ENCODE measurements at places on chromosomes 13 and 19.

DNA sequence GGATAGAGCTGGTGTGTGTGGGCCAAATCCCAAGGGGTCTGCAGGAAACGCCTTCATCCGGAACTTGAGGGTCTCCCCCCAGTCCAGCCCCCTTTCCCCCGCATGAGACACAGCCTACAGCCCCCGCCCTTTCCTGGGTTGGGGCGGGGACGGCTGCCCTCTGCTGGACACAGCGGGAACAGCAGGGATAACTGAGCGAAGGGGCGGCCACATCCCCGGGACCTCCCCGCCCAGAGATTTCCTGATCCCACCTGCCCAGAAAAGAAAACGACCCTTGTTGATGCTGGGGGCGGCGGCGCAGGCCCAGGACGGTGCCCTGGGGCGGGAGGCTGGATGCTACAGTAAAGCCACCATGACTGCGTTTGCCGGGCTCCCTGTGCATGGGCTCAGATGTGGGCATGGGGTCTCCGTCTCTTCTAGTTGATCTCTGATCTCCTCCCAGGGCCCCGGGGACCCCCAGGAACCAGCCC lies 14.2 kb downstream of the ONECUT3 start:
- peak; percentile 47 for DNase-seq

DNA sequence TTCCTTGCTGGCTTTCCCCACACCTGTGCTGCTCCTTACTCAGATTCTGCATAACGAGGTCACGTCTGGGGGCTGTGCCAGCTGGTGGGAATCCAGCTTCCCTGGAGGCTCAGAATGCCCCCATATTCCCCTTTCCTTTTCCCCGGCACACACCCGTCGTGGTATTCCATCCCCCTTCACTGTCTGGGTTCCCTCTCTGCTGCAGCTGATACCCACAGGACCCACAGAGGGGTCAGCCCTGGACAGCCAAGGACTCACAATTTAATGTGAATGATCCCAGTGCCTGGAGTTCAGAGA lies 4.2 kb upstream of the MYH14 start:
- DNase-seq = no peak

- no peak for DNase-seq
These were observed 22.5 kb upstream of the MYCBP2 start for GRCh38 chr13:77349365-77349764.

DNA sequence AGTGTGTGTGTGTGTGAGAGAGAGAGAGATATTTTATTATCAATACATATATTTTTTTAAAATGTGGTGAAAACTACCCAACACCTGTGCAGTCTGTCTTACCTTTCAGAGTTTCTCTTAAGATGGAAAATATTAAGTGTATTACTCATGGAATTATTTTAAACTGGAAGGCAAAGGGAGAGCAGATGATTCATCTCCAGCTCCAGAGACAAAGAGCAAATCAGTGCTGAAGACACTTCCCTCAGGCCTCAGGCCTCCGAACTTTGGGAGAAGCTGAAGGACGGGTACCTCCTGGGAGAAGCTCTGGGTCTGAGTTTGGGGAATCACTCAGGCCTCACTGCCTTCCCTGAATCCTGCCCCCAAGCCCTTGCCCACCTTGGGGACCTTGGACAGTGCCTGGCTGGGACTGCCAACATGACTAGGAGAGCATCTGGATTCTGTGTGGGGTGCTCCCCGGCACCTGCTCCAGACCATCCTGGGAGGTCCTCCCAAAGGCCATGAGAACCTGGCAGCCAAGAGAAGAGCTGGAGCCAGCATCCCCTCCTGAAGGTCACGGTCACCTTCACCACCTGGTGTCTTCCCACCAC lies 170.4 kb upstream of the UBL3 start:
- peak; percentile 71 for DNase-seq

GRCh38 chr13:20410726-20411125 lies 114.9 kb downstream of the CRYL1 start:
- DNase-seq = no peak

DNA sequence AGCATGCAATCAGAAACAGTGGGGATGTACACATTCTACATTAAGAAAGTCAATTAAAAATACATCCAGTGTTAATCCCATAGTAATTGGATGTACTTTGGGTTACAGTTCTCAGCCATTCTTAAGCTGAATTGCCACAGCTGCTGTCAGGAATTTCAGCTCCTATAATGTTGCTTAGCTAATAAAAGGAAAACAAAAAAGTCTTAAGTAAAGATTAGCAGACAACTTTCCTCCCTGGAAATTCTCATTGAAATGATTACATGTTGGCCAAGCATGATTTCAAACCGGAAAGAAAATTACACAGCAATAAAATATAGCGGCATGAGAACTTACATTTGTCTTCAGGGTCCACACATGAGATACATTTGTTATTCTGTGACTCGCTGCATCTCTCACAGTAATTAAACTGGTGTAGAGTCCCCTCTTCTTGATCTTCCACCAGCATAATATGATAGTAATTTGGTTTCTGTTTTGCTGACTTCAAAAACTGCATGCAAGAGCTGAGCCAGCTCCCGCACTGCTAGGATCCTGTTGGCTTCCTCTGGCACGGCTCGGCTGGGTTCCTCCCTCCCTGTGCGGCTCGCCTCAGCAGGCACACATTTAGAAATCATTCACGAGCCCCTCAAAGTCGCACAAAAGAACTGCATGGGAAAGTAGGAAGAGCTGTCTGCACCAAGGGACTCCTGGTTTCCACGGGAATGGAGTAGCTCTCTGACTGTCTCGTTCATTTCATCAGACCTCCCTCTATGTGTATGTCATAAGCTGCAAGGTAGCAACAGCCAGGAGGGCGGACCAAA lies at the start of gene HTR2A:
TSS of gene HTR2A (minus strand) at position 713 of the 797 bp plus-strand sequence. CDS start 1,147 bp downstream, outside the sequence.
- DNase-seq = peak; percentile 45

DNA sequence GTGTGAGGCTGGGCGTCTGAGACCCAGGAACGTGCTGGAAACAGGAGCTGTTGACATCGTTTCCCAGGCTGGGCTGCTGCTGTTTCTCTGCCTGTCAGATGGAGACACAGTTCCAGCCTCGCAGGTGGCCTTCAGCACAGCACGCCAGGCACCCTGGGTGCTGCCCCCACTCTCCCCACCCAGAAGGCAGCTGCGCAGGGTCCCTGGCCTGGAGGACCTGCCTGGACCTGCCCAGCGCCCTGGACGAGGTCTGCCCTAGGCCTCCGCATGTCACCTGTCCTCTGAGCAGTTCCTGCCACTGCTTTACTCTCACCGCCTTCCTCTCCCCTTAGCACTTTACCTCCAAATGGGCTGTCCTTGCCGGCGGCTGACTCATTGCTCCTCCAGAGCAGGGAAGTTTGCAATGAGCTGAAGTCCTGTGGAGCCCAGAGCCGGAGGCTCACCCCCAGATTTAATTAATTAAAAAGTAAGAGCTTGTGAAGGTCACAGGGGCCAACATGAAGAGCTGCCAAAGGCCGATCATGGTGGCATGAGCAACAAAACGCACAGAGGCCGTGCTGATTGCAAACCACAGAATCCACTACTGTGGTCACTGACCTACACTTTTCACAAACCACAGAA lies 32.2 kb downstream of the C13orf46 start:
- peak; percentile 28 for DNase-seq

- peak; percentile 51 for DNase-seq
These were observed 202.3 kb upstream of the KLHL1 start for GRCh38 chr13:70310396-70311119.

DNA sequence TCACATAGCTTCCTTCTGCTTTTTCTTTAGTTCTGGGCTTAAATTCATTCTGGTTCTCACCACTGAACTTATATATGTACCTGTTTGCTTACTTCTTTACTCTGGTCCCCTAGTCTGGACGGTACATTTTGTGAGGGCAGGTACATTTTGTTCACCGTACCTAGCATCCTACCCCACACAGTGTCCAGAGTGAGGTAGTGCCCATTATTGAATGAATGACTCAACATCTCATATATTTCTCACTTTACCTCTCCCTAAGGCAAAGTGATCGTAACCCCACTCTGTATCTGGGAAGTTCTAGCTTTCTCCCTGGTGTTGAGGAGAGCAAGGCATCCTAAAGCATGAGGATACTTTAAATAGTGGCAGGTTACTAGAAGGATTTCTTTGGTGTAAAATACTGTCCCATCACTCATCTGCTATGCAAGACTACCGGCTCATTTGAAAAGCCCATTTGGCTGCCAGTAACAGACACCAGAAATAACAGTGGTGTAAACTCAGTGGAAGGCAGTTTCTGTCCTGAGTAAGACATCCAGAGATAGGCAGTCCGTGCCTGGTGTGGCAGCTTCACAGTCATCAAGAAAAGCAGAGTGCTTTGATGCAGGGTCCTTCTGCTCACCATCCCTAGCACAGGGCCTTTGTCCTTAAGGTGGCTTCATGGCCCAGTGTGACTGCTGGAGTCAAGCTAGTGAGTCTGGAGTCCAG lies 111.8 kb downstream of the SIPA1L3 start:
- no peak for DNase-seq

- DNase-seq = no peak
These were observed 38.4 kb downstream of the PCDH8 start for GRCh38 chr13:52810011-52810410.

DNA sequence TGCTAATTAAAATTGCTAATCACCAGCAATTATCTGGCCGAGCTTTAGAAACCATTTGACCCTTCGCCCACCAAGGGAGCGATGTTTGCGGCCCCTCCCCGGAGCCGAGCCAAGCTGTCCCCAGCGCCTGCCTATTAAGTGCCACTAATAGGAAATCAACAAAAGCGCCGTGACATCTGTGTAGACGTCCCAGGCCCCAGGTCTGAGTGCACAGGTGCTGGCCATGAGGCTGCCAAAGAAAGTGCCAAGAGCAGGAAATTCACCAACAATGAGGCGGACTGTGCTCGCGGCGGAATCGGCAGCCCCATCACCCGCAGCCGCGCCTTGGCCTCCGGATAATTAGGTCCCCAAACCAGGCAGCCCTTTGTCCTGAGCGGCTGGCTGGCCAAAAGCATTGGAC lies 44.5 kb upstream of the SPACA7 start:
- no peak for DNase-seq

DNA sequence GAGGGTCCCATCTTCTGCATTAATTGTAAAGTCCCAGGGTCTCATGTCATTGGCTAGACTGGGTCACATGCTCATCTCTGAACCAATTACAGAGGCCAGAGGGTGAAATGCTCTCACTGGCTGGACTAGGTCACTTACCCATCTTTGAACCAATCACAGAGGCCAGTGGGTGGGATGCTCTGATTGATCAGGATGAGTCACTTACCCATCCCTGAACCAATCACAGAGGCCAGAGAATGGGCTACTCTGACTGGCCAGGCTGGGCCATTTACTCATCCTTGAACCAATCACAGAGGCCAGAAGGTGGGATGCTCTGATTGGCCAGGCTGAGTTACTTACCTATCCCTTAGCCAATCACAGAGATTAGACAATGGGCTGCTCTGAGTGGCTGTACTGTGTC lies 5.3 kb downstream of the MISP start:
- DNase-seq = peak; percentile 71

GRCh38 chr13:40777809-40778175 lies 6.8 kb upstream of the MRPS31 start:
- DNase-seq = peak; percentile 9

- no peak for DNase-seq
These were observed 364.5 kb downstream of the GPC5 start for GRCh38 chr13:91762957-91763356.

GRCh38 chr13:52348983-52349780 lies 56.8 kb downstream of the THSD1 start:
- peak; percentile 91 for DNase-seq

DNA sequence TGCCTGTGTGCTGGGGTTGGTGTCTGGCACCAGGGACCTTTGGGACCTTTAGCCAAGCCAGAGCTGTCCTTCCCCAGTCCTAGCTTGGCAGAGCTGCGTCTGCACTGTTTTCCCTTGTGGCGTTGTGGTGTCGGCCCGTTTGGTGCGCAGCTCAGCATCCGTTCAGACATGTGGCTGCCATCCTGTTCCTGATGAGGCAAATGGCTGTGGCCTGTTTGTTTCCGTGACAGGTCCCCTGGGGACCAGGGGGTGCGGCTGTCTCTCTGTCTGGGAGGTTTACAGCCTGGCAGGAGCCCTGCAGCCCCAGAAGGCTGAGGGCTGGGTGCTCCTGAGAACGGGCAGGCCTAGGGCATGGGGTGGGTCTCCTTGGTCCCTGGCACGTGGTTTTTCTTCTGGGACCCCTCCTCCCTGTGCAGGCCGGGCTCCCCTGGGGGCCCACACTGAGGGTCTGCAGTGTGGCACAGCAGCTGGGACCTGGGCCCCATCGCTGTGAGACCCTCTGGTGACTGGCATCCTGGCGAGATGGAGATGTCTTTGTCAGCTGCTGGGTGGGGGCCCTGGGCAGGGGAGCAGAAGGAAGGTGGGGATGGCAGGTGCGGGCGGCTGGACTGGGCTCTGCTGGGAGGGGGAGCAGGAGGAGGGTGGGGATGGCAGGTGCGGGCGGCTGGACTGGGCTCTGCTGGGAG lies 4.0 kb downstream of the SPPL2B start:
- DNase-seq = no peak
